HT1080 (cell line): ENCODE measurements at places on chromosomes 16 and 17.

- DNase-seq = no peak
Measured at GRCh38 chr17:54944796-54945195, 23.7 kb downstream of the COX11 start.

- DNase-seq = no peak
Measured at GRCh38 chr16:16075488-16076422, 126.3 kb downstream of the ABCC1 start.

GRCh38 chr17:81217491-81217890 lies 5.3 kb downstream of the CEP131 start:
- DNase-seq = no peak

GRCh38 chr17:6797718-6798351 lies 21.8 kb downstream of the FBXO39 start:
- no peak for DNase-seq

GRCh38 chr17:82803606-82804005 lies 36.2 kb downstream of the ZNF750 start:
- DNase-seq = no peak

GRCh38 chr16:1108299-1109252 lies 12.5 kb upstream of the C1QTNF8 start:
- peak; percentile 41 for DNase-seq

DNA sequence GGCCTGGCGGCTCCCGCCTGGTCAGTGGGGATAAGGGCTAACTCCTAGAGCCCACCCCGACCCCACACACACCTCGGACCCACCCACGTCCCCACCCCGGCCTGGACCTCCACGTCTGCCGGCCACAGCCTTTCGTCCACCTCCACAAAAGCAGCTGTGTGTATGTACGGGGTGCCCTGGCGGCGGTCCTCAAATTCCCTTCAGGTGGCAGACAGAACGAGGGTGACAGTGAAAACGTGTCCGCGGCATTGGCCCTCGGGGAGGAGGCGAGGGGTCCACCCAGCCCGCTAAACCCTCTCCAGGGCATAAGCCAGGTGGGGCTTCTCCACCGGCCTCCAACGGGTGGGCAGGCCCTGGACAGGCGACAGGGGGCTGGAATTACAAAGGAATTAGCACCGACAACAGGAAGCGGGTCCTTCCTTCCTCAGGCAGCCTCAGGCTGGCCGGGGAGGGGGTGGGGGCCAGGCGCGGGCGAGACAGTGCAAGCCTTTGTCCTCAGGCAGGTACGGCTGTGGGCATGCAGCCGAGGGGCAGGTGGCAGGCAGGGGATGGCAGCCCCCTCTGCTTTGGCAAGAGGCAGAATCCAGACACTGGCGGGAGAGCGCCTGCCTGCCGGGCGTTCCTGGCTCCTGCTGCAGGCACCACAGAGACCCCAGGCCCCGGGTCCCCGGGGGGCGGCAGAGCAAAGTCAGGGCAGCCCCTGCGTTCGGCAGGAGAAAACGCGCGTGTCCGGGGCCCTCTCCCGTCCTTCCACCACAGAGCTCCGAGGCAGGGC lies 12.3 kb upstream of the PITPNA start:
- no peak for DNase-seq

- DNase-seq = no peak
Measured at GRCh38 chr16:68991075-68991474, 114.4 kb upstream of the HAS3 start.

DNA sequence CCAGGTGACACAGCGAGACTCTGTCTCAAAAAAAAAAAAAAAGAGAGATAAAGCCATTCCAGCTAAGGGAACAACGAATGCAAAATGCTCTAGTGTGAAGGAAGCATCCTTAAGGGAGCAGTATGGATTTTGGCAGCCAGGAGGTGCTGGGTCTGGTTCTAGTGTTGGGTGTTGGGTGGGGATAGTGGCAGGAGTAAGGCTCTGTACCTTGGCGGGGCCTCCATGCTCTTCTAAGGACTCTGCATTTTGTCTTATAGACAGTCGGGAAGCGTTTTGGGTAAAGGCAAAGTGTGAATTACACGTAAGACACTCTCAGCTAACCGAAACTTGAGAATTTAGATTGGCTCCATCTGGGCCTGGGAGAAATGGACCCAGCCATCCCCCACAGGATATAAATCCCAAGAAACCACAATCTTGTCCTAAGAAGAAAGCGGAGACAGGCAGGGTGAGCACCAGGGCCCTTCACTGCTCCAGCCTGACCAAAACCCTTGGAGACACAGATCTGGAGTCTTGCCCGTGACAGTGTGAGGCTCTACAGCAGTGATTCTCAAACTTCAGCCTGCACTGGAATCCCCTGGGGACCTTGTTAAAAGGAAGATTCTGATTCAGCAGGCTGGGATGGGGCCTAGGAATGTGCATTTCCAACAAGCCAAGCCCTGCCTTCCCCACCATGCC lies 33.1 kb upstream of the PHB1 start:
- DNase-seq = no peak

DNA sequence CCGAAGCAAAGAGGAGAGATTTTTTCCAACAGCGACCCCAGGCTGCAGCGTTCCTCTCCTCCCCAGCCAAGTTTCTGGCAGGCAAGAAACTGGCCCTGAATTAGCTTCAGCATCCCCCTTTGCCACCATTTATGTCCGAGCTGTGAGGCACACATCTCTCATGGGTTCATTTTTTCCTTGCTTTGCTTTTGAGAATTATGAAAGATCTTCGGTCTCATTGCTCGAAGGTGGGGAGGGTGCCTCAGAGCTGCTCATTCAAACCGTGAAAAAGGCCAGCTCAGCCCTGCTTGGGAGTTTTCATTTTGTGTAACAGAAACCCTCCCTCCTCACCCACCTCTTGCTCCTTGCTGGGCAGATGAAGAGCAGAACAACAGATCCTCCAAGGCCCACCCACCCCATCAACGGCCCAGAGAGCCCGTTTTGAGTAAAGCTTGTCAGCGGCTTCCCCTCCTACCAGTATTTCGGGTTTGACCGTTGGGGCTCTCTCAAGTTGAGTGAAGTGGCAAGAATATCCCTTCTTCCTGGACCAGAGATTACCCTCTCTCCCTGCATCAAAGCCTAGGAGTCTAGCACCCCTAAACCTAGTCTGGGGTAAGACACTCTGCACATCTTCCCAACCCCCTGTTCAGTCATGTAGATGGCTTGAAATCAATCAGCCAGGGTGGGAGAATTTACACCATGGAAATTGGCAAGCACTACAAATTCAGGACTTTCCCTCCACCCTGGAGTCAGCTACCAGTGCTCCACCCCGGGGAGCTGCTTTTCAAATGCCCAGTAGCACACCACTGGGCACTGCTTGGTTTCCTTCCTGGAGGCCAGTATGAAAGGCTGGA lies 1.8 kb downstream of the CCR7 start:
- no peak for DNase-seq

DNA sequence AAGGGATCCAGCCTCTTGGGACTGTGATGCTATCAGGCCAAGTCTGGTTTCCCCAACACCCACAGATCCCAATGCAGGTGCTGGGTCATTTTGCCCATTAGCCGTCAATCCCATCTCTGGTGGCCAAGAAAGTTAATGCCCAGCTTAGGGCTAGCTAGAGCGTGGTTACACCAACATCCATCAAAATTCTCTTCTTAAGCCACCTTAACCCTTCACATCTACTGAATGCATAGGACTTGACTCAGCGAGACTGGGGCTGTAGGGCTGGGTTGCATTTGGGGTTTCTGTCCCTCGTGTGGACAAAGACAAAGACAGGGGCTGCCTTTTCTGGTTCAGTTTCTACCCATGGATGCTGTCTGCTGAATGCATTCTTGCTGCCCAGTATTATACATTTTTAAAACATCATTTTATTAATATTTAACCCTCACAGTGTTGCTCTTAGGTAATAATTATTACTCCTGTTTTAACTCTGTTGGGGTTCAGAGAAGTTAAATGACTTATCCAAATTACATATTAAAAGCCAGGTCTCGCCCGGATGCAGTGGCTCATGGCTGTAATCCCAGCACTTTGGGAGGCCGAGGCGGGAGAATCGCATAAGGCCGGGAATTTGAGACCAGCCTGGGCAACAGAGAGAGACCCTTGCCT lies 141.1 kb upstream of the NOL11 start:
- DNase-seq = no peak

GRCh38 chr16:10964891-10965326 lies 20.5 kb downstream of the CLEC16A start:
- peak; percentile 92 for DNase-seq

DNA sequence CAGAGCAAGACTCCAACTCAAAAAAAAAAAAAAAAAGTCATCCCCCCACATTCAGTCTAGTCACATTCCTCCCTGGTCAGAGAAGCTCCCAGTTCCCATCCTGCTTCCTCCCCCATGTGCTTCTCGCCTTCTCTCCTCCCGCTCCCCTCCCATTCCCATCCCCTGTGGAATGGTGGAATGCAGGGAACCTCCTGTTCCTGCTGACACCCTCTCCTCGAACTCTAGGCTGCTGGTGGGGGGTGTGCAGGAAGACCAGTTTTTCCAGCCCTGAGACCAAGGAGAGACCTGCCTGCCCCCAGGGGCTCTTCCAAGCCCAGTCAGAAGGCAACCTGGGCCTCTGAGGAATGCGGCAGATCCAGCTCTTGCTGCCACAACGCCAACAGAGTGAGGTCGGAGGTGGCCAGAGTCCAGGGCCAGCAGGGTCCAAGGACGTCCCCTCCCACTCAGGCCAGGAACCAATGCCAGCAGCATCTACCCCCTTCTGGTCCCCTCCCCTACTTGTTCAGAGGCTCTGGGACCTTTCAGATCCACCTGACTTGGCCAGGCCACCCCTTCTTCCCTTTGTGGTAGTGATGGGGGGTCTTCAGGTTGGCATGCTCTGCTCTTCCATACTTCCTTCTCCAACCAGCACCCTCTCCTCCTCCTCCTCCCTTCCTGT lies 39.3 kb upstream of the TAC4 start:
- no peak for DNase-seq

DNA sequence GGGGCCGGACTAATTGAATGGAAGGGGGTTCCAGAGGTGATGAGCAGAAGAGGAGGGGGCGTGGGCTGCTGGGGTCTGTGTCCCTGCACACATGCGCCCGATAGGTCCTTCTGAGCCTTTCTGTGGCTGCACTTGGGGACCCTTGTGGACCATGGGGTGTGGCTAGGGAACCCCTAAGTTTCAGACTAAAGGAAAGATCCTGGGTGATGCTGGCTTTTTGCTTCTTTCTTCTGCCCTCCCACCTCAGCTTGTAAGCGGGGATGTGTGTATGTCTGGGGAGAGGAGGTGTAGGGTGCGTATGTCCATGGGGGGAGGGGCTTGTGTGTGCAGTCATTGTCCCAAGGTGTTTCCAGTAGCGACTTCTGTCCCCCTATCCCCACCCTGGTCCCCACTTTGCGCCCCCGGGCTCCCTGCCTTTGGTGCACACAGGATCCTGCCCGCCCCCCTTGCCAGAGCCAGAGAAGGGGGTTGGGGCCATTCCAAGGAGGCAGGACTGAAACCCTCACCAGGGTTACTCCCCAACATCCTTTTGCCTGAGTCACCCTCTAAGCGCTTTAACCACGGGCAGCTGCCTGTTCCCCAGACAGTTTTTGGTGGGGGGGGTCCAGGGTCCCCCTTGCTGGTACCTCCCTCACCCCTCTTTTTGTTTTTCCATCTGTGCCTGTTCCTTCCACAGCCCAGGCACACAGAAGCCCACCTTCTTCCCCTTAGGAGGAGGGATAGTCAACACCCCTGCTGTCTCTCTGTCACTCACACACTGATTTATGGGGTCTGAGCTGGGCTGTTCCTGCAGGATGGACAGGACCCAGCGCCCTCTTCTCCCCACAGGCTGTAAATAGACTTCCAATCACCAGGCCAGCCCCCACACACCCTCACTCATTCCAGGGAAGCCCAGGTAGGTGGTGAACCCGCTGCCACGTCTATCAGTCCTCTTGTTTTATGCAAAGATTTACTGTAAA lies 83.2 kb downstream of the ARHGAP23 start:
- peak; percentile 38 for DNase-seq

- no peak for DNase-seq
Measured at GRCh38 chr16:49055291-49055690, 226.3 kb downstream of the CBLN1 start.

- DNase-seq = no peak
Measured at GRCh38 chr17:78089576-78090281, 38.8 kb downstream of the TMC6 start.

GRCh38 chr17:15269780-15270089 lies 4.6 kb upstream of the PMP22 start:
- DNase-seq = no peak

DNA sequence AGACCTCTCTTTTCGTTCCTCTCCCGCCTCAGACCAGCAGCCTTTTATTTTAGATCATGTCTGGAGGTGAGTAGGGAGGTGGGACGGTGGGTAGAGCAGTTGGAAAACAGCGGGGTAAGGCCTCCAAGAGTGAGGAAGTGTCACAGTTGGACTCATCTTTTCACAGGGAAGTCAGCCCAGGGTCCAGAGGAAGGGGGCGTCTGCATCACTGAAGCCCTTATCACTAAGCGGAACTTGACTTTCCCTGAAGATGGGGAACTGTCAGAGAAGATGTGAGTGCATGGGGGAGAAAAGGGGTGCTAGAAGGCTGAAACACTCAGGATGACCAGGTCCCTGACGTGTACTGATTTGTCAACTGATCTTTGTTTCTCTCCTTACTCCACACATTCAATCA lies 461 bp downstream of the LRRC46 start:
- no peak for DNase-seq

DNA sequence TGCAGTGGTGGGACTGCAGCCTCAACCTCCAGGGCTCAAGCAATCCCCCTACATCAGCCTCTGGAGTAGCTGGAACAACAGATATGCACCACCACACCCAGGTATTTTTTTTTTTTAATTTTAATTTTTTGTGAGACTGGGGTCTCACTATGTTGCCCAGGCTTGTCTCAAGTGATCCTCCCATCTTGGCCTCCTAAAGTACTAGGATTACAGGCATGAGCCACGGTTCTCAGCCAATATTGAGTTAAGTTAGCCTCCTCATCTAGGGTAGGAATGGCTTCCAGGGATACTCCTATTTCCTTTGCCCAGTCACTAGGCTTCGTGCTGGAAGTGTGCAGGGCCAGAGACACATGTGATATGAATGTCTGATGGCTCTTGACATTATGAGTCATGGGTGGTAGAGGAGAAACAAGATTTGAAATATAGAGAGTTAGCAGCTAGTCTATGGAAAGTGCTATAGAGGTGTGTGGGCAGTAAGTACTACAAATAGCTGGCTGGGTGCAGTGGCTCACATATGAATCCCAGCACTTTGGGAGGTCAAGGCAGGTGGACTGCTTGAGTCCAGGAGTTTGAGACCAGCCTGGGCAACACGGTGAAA lies 8.0 kb upstream of the HES7 start:
- peak; percentile 72 for DNase-seq

GRCh38 chr17:68441070-68441770 lies 16.1 kb downstream of the WIPI1 start:
- no peak for DNase-seq

GRCh38 chr16:85897382-85897781 lies 1.6 kb upstream of the IRF8 start:
- no peak for DNase-seq
